Thoracic aorta (tissue), 2 donors: ENCODE measurements at places on chromosomes 16 and 17. TPM values are rescaled to one million over a fixed set of nuclear protein-coding genes. Genes with fewer than 3 reads are reported as not detected.

GRCh38 chr17:37170881-37171425 lies 204.8 kb upstream of the C17orf78 start:
- DNase-seq = no peak

DNA sequence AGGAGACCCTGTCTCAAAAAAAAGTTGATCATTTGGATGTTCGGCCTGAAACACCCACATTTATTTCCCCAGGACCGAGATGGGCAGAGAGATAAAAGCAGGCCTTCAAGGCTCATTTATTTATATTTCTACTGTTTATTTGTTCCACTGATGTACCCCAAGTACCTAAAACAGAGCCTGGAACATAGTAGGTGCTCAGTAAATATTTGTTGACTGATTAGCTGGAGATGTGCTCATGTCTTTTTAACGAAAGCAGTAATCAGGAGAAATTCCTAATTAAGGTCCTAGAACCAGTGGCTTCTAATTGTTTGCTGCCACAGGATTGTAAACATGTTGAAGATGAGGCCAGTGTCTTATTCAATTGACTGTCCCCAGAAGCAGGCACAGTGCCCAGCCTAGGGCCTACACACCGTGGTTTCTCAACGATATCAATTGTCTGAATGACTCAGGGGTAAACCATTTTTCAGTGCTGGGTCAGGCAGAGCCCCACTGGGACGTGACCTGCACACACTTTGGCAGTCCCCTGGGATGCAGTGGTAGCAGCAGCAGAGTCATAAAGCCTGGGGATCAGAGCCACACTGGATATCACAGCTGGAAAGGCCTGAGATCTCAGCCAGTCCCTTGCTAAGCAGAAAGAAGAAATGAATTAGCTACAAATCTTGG lies 34.8 kb downstream of the SOST start:
- DNase-seq = no peak

DNA sequence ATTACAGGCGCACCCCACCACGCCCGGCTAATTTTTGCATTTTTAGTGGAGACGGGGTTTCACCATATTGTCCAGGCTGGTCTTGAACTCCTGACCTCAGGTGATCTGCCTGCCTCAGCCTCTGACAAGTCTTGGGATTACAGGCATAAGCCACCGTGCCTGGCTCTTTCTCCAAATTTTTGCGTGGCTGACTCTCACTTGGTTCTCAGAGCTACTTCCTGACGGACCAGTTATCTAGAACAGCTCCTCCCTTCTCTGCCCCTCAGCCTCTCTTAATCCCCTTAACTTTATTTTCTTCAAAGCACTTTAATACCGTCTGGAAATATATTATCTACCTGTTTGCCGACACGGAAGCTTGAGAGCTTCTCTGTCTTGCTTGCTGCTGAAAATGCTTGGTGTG lies 4.2 kb downstream of the YPEL2 start:
- DNase-seq = no peak

DNA sequence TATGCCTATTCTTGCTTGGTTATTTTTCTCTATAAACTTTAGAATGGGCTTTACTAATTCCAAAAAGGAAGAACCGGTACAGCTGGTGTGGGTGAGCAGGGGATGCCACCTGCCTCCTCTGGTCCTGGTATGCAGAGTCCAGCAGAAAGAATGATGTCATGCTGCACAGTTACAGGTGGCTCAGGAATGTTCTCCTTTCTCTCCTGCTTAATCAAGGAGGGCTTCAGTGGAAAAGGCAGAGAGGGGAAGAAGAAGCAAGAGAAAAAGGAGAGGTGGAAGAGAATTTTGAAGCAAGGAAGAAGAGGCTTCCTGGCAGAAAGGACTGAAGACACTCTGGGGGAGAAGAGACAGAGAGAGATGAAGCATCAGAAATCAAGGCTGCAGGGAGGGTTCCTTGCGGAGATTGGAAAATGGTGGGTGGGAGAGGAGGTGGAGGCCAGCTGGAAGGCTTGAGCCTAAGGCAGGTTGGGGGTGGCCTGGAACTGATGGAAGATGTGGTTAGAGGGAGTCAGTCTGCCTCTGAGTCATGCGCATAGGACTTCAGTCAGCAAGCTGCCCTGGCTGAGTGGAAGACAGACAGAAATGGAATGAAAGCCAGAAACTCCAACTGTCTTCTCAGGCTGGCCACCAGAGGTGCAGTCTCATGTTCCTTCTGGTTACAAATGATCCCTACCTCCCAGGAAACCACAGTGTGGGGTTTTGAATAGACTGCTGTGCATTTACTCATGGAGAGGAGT lies 64.6 kb upstream of the CRHR1 start:
- no peak for DNase-seq

GRCh38 chr16:84095466-84095865 lies 21.3 kb downstream of the MBTPS1 start:
- DNase-seq = no peak

- DNase-seq = no peak
Observed at GRCh38 chr16:66020642-66021041, 345.8 kb upstream of the CDH5 start.

GRCh38 chr16:85188822-85189672 lies 76.8 kb upstream of the CIBAR2 start:
- DNase-seq = no peak

TEKT5 gene
- total RNA-seq = not detected

- DNase-seq = no peak
Observed at GRCh38 chr16:23979441-23979840, 143.7 kb downstream of the PRKCB start.

ITPRIPL2 gene
- 118 TPM for total RNA-seq
